ENCODE measurements at places on chromosomes 4 and X. TPM values are rescaled to one million over a fixed set of nuclear protein-coding genes. Genes with fewer than 3 reads are reported as not detected.

The CLDN24 gene
- not detected for polyA plus RNA-seq

The STATH gene
- 0.68 TPM for polyA plus RNA-seq

The SLC26A1 gene
- polyA plus RNA-seq: 15.9 TPM

The PF4V1 gene
- 0.57 TPM for polyA plus RNA-seq

DNA sequence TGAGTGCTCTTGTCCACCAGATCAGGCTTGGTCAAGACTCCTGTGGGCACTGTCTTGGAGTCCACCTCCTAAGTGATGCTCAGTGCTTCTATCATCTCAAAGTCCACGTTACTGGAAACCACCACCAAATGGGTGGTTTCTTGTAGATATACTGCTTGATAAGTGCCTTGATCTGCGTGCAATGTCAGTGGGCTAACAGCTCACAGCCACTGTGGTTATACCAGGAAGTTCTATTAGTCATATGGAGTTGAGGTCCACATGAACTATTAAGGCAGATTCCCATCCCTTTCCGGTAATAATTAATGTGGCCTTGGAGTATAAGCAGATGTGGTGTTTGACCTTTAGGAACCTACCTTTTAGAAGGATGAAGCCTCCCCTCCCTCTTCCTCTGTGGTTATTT lies 161.9 kb downstream of the ZNF518B start:
- no peak for DNase-seq

DNA sequence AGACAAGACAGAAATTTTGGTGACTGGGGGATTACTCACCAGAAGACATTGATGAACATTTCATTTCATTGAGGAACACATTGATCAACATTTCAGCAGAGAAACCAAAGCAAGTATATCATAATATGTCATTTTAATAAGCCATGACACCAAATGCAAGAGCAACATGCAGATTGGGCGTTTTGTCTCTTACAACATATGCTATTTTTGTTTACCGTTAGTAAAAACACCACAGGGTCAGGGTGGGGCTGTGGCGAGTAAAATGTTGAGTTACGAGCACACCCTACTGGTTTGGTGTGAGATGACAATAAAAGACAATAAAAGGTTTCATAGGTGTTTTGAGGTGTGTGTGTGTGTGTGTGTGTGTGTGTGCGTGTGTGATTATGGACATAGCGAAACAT lies 294.5 kb downstream of the PDGFC start:
- DNase-seq: no peak

DNA sequence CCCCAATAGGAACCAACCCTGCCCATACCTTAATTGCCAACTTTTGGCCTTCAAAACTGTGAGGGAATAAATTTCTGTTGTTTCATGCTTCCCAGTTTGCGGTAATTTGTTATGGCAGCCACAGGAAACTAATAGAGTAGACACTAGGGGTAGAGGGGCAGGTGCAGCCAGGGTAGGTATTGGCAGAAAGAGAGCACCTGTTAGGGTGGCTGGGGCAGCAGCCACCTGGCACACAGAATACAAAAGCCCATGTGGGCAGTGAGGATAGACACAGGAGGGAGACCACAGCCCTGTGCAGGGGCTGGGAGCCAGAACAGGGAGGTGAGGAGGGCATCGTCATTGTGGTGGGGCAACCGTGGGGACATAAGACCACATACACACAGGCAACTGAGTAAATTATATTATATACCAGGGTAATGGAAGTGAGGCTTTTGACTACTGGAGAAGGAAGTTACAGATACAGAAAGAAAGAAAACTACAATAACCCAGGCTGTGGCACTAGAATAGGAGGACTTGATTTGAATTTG lies 28.2 kb downstream of the IRF2 start:
- DNase-seq: no peak

DNA sequence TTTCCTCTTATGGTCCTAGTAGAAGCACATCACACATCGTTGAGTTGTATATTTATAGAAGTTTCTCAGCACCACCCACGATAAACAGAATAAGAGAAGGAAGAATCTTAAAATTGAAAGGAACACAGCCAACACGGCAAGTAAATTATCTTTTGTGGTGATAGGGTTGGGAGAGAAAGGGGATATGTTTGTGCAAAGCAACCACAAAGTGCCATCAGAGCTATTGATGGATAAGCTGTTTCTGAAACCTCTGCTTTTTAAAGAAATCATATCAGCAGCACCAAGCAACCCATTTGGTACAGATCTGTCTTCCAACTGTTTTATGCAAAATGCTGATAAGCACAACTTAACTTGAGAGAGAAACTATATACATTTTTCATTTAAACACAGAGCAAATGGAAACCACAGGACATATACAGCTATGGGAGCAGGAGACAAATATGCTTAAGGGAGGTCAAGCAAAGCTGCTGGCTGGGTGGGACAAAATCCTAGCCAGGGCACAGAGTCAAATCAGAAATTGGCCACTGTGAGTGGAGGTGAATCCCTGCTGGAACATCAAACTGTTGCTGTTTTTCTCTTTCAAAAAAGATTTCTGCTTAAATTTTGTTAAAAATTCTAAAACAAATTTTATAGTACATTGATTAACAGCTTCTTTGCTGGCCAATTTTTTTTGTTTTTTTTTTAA lies 194.0 kb upstream of the HHIP start:
- no peak for DNase-seq

DNA sequence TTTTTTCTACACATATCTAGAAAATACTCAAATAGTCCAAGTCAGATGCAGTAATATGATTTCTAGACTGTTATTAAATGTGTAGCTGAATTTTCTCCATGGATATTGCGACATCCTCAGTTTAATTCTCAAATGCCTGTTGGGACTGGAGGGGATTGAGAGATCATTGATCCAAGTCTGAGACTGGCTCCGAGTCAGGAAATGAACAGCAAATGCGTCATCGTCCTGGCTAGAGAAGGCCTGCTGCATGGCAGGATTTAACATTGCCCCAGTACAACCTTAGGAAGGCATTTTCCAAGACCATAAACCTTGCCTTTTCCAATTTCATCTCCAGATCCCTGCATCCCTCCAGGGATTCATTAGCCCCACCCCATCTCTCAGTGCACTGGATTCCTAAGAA lies 56.6 kb upstream of the SLC6A14 start:
- DNase-seq: no peak

GRCh38 chr4:75057369-75057768 lies 124.5 kb downstream of the PARM1 start:
- DNase-seq: no peak

GRCh38 chrX:153766871-153767673 lies 3.0 kb downstream of the PLXNB3 start:
- DNase-seq: no peak

DNA sequence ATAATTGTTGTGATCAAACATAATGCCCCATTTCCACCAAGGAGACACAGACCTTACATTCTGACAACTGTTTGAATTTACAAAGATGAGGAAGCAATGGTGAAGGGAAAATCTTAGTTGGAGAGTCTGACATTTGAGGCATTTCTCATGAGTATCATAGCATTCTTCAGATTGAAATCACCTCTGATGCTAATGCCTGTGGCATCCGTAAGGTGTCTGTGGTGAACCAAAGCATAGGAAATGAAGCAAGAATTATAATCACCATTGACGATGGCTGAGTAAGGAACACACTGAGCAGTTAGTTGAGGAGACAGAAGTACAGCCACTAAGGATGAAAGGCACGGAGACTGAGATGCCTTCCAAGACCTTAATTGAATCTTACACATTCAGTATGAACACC lies 575.7 kb downstream of the TRIML1 start:
- no peak for DNase-seq

DNA sequence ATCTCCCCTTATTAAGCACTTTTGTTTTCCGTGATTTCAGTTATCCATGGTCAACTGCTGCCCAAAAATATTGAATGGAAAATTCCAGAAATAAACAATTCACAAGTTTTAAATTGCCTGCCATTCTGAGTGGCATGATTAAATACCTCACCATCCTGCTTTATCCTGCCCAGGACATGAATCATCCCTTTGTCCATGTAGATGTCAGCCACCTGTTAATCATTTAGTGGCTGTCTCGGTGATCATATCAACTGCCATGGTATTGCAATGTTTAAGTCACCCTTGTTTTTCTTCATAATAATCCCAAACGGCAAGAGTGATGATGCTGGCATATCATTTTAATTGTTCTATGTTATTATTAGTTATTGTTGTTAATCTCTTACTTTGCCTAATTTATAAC lies 79.8 kb upstream of the LHFPL1 start:
- no peak for DNase-seq

- DNase-seq: no peak
These were observed 12.2 kb upstream of the TRPC5 start for GRCh38 chrX:112094729-112095128.
